ENCODE measurements at places on chromosomes 2 and 18. TPM values are rescaled to one million over a fixed set of nuclear protein-coding genes. Genes with fewer than 3 reads are reported as not detected.

DNA sequence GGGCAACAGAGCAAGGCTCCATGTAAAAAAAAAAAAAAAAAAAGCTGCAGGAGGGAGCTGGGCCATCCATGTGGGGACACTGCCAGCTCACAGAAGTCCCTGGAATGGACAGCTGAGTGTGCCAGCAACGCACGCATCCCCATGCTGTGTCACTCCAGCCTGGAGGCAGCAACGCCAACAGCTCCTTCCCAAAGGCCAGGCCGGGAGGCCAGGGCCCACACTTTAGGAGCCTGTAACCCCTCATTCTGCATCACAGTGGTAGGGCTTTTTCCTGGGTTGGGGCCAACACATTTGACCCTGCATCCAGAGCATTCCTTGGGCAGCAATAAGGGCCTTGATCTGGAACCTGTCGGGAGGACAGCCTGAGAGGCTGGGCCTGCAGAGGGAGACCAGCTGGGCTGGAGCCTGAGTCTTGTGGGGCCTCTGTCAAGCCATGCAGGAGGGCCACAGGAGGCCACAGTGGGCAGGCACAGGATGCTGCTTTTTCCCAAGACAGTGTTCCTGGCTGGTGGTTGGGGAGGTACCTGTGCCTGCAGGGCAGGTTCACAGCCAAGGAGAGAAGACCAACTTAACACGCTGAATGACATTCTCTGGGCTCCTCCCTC, 16.8 kb upstream of the KCNK3 start:
- no peak for DNase-seq

DNA sequence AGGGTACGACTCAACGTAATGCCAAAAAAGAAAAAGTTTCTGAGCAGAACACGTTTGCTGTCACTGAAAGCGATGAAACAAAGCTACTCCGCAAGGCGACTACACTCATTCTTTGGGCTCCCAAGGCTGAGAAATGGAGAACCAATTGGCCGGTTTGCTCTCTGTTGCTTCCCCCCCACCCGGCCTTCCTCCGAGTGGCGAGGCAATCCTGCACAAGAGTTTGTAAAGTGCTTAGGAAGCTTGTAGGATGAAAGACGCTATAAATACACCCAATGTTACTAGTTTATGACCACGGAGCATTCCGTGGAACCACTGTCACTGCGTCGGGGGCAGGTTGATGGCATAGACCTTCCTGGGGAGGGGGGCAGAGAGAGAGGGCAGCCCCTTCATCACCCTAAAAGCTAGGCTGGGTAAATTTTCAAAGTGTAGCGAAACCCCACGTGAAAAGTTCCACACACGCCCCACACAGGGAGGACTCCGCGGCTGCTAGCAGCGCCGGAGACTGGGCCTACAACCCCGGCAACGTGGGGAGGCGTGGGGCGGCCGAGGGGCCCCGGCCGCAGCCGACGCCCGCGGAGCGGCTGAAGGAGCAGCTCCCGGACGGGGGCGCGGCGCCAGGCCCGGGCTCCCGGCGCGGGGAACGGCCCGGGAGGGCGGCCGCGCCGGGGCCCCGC, 915 bp downstream of the CUL3 start:
- peak; percentile 24 for DNase-seq

GRCh38 chr18:31661965-31662364, 22.4 kb downstream of the B4GALT6 start:
- DNase-seq, result no peak

DNA sequence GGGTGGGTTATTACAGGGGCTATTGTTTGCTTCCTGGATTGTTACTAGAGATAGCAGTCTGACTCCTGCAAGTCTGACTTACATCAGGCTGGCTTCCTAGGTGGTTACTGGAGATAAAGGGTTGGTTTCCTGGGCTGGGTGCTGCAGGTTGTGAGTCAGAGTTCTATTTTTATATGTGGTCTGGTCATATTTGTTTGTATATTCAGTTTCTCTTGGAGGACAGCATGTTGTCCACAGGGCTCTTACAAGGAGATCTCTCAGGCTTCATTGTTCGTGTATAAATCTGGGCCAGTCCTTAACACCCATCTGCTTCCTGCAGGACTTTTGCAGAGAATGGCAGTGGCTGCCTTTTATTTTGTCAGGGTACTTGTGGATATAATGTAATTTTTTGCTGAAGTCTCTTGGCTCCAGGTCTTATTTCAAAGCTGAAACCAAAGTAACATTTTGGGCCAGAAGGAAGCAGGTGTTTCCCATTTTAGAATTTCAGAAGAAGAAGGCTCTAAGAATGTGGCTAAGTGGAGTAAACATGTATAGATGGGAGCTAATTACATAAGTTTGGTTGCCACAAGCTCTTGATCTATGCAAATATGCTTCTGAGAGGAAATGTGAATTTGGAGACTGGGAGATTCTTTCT, 65.9 kb upstream of the SLC16A14 start:
- no peak for DNase-seq

DNA sequence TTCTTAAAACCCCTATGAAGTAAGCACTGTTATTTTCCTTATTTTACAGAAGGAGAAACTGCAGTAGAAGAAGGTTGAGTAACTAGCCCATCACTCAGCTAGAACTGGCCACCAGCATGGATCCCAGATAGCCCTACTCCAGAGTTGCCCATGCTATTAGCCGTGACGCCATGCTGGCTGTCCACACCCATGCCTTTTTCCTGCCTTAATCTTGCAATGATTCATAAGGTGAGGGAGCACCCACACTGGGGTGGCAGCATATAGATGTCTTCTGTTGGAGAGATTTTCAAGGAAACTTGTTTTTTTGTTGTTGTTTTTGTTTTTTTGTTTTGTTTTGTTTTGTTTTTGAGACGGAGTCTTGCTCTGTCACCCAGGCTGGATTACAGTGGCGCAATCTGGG, 204.1 kb upstream of the HAAO start:
- DNase-seq, result peak; percentile 2

KCNE4 gene
- total RNA-seq, result 8.3 TPM

- DNase-seq, result no peak
These were observed 27.2 kb upstream of the GALR1 start for GRCh38 chr18:77222464-77222863.
